ENCODE measurements at places on chromosomes 7 and 10.

- DNase-seq, result no peak
Measured at GRCh38 chr7:129828989-129829736, 123.6 kb downstream of the UBE2H start.

DNA sequence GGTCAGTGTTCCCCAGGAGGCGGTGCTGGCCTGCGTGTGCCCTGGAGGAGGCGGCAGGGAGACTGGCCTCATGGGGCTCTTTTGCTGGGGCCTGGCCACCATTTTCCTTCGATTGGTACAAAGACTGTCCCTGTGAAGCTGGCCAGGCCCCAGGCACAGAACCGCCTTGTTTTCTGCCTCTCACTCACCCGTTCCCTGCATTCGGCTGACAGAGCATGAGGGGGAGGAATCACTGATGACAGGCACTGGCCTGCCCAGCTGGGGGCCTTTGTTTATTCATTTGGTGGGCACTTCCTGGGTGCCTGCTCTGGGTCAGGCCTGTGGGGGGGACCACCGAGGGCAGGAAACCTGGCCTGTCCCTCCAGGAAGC is 139.2 kb downstream of the FAM53B start:
- DNase-seq, result no peak

DNA sequence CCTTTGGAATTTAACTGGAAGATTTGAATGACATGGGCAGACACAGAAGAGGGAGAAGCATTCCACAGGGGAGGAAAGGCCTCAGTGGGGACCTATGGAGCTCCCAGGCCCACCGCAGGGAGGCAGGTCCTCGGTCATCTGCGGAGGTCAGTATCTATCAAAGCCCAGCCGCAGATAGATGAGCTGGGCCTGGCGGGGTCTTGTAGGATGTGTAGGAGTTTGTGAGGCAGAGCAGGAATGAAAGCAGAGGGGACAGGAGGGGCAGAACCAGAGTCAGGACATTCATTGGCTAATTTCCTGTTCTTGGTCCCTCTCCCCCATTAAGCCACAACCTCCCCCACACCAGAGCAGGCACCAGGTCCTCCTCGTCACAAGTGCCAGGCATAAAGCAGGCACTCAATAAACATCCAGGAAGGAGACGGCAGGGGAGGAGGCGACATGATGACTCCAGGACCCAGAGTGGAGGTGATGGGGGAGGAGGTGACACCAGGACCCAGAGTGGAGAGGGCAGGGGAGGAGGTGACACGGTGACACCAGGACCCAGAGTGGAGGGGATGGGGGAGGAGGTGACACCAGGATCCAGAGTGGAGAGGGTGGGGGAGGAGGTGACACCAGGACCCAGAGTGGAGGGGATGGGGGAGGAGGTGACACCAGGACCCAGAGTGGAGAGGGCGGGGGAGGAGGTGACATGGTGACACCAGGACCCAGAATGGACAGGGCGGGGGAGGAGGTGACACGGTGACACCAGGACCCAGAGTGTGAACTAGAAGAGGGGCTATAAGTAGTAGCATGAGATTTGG is 83.7 kb upstream of the PDGFA start:
- DNase-seq, result no peak

- no peak for DNase-seq
Measured at GRCh38 chr10:119714484-119714816, 11.4 kb upstream of the INPP5F start.

- DNase-seq, result no peak
Measured at GRCh38 chr10:97659589-97659988, 19.1 kb downstream of the PI4K2A start.

- no peak for DNase-seq
Measured at GRCh38 chr10:47403446-47404318, 19.6 kb upstream of the ZNF488 start.

DNA sequence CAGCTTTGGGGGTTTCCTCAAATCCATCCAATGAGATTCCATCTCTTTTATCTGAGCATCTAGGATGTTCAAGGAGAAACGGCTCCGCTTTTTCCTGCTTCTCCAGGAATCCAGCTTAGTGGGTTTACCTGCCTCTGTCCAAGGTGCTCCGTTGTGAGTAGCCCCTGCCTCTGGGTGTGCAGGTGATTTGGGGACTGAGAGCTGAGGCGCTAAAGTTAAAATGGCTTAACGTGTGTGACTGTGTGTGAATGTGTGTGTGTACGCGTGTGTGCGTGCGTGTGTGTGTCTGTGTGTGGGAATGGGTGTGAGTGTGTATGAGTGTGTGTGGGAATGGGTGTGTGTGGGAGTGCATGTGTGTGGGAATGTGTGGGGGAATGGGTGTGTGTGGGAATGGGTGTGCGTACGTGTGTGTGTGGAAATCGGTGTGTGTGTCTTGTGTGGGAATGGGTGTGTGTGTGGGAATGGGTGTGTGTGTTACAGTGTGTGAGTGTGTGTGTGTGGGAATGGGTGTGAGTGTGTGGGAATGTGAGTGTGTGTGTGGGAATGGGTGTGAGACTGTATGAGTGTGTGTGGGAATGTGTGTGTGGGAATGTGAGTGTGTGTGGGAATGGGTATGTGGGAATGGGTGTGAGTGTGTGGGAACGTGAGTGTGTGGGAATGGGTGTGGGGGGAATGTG is 90.2 kb upstream of the INSIG1 start:
- DNase-seq, result no peak

Data from activated T-helper 9 cell treated with anti-CD3 and anti-CD28 coated beads, Interleukin-2, amount 50 U/mL, for 16 hours (primary cell).